Left hindlimb (tissue), 1 donor: ENCODE measurements at places on chromosomes 7 and 10.
A peak's percentile ranks its signal among the peaks of the same experiment; 100 is the strongest.

DNA sequence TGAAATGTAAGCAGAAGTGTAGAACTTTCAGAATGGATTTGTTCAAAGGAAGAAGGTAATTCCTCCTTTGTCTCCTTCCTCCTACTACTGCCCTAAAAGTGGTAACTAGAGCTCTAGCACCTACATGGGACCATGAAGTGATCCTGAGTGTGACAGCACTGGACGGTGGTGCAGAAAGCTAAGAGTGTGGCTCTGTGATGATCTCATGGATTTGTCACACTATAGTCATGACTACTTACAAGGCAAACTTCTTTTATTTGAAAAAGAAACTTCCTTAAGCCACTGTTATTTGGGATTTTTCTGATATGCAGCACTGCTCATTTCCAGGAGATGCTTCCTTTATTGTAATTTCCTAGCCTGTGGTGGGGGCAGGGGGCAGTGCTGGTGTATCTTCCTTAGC lies 5.8 kb upstream of the FHIP2A start:
- DNase-seq = no peak

DNA sequence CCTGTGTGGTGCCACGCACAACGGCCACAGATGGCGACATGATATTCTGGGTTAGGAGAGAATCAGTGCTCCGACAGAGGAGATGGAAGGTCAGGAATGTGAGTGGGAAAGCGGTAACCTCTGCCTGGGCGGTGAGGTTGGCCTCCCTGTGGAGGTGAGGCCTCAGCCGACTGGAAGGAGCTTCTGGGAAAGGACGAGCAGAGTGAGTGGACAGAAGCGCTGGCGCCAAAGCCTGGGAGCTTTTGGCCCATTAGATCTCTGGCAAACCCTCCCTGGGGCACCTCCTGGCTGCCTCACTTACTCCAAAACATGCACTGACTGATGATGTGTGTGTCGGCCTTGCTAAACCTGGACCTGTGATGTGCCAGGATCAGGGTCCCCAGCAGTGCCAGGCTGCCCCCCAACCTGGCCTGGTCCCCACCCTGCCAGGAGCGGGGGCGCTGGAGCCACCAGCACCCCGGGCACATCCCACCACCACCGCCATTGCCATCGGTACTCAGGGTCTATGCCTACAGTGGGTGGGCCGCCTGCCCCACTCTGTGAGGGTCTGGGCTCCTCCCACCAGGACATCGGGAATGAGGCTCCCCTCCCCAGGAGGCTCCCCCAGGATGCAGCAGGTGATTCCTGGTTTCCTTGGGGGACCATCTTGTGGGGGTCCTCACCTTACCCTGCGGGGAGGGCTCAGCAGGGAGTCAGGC lies 51.0 kb downstream of the RASGEF1A start:
- peak; percentile 26 for DNase-seq

GRCh38 chr7:148572067-148572522 lies 18.5 kb upstream of the C7orf33 start:
- DNase-seq = no peak

- DNase-seq = no peak
Measured at GRCh38 chr7:41193738-41194282, 509.1 kb downstream of the INHBA start.

DNA sequence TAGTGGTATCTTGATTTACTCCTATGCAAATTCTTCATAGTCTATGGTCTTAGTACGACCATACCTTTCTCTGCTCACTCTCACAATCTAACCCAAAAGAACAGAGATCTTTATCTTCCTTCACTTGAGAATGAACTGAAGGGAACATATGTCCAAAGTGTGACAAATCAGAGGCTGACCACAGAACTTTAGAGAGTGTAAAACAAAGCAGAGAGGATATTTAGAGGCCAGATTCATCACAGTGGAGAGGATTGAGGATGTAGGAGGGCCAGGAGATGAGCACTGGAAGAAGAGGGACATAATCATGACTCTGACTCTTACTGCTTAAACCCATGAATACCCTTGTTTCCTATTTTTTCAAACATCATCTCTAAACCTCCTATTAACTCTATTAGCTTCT lies 935.3 kb upstream of the PHF14 start:
- DNase-seq = no peak
